Activated T-cell treated with anti-CD3 and anti-CD28 coated beads for 48 hours (primary cell): ENCODE measurements at places on chromosomes 1 and 21.

DNA sequence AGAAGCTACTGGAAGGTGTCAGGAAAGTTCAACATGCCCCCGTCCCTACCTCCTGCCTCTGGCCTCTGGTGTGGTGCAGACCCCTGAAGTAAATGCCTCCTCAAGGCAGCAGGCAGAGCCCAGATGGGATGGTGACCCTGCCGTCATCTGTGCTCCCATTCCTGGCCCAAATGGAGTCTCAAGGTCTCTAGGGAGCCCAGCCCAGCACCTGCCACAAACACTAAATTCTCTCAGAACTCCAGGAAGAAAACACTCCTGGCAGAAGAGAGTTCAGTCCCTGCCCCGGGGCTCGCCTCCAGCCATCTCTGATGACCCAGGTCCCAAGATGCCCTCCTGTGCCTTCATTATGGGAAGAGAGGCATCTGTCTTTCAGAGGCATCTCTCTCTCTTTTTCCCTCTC, 261.6 kb upstream of the TMEM51 start:
- no peak for DNase-seq

DNA sequence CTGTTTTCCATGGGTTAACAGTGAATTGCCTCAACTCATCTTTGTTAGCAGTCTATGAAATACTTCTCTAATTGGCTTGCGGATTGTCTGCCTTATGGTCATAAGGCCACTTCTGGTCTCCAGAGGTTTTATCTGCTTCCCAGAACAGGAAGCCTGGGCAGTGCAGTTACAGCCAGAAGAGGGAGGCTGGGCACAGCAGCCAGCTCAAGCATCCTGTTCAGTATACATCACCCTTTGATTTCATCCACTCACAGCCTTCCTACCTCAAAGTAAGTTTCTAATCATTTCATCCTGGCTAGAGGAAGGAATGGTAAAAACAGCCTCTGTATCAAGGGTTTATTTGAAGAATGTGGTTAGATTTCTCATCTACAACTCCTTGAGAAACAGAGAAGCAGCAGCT, 311.5 kb upstream of the DEPDC1 start:
- DNase-seq: no peak

DNA sequence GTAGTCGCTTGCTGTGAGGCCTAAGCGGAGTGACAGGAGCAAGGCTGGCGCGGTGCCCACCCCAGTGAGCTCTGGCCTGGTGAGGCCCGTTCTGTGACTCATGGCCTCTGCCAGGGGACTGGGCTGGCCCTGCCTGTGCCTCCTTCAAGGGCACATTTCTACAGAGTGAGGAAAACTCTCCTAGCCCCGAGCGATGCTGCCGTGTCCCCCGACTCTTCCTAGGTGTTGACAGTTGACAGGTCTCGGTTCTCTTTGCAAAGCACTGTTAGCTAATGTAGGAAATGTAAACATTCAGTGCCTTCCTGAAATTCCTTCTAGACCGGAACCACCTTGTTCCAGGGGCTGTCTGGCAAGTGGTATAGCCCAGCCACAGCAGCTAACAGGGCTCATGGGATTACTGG, 43.9 kb downstream of the ABCG1 start:
- no peak for DNase-seq

GRCh38 chr1:185309566-185309965, 7.5 kb downstream of the IVNS1ABP start:
- no peak for DNase-seq

GRCh38 chr1:87938631-87939030, 610.0 kb downstream of the LMO4 start:
- DNase-seq: no peak

DNA sequence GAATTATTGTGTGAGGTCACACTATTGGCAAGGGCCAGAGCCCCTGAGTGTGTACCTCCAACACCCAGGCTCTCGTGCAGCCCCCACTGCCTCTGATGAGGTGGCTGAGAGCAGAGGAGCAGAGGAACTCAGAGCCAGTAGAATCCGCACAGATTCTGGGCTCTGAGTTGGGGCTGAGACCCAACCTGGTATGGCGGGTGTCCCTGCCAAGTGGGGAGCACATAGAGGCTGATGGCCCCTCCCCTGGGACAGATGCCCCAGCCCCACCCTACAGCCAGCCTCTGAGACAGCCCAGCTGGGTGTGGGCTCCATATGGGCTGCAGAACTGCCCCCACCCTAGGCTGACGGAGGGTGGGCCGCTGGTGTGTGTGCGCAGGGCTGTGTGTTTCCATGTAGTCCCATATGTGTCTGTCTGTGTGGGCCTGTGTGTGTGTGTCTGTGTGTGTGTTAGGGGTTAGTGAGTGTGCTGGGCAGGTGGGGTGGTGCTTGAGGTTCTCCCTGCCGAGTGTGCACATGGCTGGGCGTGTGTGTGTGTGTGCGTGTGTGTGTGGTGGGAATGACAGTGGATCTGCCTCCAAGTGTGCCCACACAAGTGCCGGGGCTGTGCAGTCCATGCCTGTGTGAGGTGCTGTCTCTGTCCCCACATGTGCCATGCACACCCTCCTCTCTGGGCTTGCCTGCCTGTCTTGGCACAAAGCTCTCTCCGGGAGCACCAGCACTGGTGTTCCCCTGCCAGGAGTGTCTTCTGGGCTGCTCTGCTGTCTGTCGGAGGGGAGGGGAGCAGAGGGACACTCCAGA, 24.4 kb downstream of the FOXO6 start:
- no peak for DNase-seq
